ENCODE measurements at places on chromosomes 13 and 19. TPM values are rescaled to one million over a fixed set of nuclear protein-coding genes. Genes with fewer than 3 reads are reported as not detected.

Gene PRRG2
- total RNA-seq, result 1.8 TPM

Gene KLF12
- total RNA-seq, result 33.9 TPM

Gene CFAP97D2
- not detected for total RNA-seq

Gene MYH14
- not detected for total RNA-seq

Gene KBTBD6
- total RNA-seq, result 5.1 TPM

Gene C19orf85
- not detected for total RNA-seq

Gene BCAM
- not detected for total RNA-seq

Gene NRTN
- total RNA-seq, result 0.42 TPM

Gene ZNF728
- total RNA-seq, result not detected

GRCh38 chr13:19152403-19152802, 29.2 kb downstream of the TUBA3C start:
- DNase-seq, result no peak
- H3K4me1 ChIP-seq, result no peaks in the 10 kb centered on the region
- H3K36me3 ChIP-seq, result no peaks in the 10 kb centered on the region
- no peak overlapping the region for H3K27ac ChIP-seq

DNA sequence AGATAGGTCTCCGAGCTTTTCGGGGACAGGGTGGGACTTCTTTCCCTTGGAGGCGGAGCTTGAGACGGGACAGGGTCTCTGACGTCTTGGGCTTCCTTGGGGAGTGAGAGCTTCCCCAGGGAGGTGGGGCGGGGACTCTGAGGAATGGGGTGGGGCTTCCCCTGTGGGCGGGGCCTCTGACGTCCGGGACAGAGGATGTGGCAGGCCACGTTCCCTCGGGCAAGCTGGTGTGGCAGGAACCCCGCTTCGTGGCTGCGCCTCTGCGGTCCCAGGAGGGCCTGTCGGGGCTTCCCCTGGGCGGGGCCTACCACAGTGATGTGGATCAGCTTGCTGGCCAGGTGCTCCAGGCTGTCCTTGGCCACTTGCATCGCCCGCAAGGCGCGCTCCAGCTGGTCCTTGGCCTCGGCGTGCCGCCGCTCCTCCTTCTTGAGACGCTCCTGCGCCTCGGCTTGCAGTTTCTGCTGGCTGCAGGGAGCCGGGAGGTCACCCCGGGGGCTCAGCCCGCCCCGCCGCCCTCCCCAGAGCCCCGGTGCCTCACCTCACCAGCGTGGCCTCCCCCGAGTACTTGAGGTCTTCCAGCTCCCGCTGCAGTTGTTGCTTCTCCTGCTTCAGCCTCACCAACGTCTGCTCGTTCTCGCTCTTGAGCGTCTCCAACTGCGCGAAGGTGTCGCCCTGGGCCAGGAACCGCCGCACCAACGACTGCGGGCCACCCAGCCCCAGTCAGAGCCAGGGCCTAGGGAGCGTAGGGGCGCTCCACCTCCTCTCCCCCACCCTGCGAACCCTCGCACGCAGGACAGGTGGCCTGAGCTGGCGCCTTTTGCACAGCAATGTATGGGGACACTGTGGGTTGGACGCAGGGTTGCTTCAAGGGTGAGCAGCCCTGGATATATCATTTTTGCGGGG, 3.3 kb upstream of the RGL3 start:
- H3K27me3 ChIP-seq, result peaks cover 18% of the 10 kb centered on the region
- H3K36me3 ChIP-seq, result no peaks in the 10 kb centered on the region
- H3K27ac ChIP-seq, result peak overlapping the region; percentile 66
- H3K4me1 ChIP-seq, result peaks cover 54% of the 10 kb centered on the region
- H3K4me3 ChIP-seq, result peak overlapping the region; percentile 81
- peak; percentile 89 for DNase-seq

DNA sequence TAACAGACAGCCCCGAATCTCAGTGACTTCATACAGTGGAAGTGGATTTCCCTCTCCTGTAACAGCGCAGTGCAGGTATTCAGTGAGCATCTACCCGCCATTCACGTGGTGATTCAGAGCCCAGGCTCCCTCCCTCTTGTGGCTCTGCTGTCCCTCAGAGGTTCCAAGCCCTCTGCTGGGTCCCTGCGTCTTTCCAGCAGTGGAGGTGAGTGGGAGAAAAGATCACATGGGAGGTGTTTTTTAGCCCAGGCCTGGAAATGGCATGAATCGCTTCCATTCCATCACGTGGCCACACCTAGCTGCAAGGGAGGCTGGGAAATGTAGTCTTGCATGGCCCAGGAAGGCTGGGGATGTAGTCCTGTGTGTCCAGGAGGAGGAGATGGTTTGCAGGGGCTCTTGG, 61.4 kb downstream of the DPF1 start:
- H3K4me1 ChIP-seq, result no peaks in the 10 kb centered on the region
- no peak for DNase-seq
- H3K27ac ChIP-seq, result no peak overlapping the region

DNA sequence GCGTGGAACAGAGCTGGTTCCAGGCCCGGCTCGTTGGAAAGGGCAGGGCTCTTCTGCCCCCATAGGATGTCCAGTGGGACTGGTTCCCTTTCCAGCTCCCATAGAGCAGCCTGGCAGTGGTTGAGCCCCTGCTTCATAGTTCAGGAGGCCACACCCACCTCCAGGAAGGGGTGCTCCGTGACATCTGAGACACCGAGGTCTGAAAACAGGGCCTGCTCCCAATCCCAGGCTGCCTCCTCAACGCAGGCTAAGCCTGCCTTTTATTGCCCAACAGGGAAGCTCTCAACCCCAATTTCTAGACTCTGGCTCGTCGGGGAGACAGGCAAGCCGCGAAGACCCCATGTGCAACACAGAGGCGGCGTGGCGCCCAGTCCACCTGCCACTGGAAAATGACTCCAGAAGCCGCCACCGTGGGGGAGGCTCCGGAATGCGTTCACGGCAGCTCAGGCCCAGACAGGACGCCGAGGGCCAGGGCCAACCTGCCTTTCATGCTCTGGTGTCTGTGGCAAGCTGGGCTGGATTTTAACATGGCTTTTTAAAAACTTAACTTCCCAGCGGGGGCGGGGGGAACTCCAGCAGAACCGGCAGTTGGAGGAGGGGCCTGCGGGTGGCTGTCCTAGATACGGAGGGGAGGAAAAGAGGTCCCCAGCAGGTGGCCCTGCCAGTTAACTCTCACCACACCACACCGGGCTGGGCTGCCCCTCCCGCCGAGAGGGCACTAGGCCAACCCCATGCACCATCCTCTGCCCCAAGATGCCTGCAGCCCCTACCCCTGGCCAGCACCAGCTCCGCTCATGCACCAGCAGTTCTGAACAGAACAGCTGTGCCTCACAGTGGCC, 17.9 kb upstream of the TINCR start:
- H3K36me3 ChIP-seq, result peaks cover 59% of the 10 kb centered on the region
- no peak overlapping the region for H3K4me3 ChIP-seq
- peaks cover 12% of the 10 kb centered on the region for H3K4me1 ChIP-seq
- DNase-seq, result no peak
- H3K27me3 ChIP-seq, result no peaks in the 10 kb centered on the region

GRCh38 chr19:804419-805165, 7.3 kb downstream of the PTBP1 start:
- peaks cover 24% of the 10 kb centered on the region for H3K4me1 ChIP-seq
- no peak overlapping the region for H3K27ac ChIP-seq
- no peak for DNase-seq
- peaks cover 64% of the 10 kb centered on the region for H3K36me3 ChIP-seq

GRCh38 chr19:10292206-10292788, 2.5 kb downstream of the ICAM5 start:
- peak; percentile 50 for DNase-seq
- peak overlapping the region; percentile 73 for H3K4me3 ChIP-seq
- H3K27ac ChIP-seq, result peak overlapping the region; percentile 59
- H3K27me3 ChIP-seq, result peaks cover 43% of the 10 kb centered on the region
- no peaks in the 10 kb centered on the region for H3K36me3 ChIP-seq
- peaks cover 70% of the 10 kb centered on the region for H3K4me1 ChIP-seq

DNA sequence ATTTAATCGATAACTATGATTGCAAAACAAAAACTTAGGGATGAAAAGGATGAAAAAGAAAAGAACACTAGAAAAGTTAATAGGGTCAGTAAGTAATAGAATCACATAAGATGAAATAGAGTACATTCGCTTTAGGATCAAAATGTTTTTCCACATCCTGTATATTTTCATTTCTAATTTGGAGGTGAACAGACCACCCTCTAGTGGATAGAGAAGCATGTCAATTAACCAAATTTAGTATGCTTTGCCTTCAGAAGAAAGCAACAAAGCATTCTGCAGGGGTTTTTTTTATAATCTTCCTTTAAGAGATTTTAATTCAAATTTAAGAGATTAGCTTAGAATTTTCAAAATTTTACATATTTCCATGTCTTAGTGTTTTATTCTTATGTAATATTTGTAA, 611.0 kb upstream of the SGCG start:
- no peak overlapping the region for H3K4me3 ChIP-seq
- H3K27ac ChIP-seq, result no peak overlapping the region
- no peaks in the 10 kb centered on the region for H3K36me3 ChIP-seq
- no peaks in the 10 kb centered on the region for H3K27me3 ChIP-seq

- no peak overlapping the region for H3K27ac ChIP-seq
- no peak overlapping the region for H3K4me3 ChIP-seq
- no peaks in the 10 kb centered on the region for H3K4me1 ChIP-seq
- H3K36me3 ChIP-seq, result no peaks in the 10 kb centered on the region
- H3K27me3 ChIP-seq, result peaks cover 3% of the 10 kb centered on the region
Measured at GRCh38 chr13:106753251-106753650, 185.3 kb upstream of the ARGLU1 start.

DNA sequence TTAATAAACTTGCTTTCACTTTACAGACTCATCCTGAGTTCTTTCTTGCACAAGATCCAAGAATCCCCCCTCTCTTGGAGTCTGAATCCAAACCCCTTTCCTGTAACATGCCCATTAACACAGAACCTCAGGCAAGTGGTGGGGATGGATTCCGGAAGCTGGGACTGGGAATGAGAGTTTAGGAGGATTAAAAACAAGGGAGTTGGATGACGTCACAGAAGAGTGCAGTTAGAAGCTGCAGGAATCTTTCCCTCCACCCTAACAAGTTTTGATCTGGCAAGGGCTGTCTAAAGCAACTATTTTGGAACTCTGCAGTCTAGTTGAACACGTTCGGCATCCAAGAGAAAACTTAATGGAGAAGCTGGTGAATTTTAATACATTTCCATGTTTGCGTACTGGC, 48.2 kb upstream of the PEPD start:
- H3K36me3 ChIP-seq, result peaks cover 5% of the 10 kb centered on the region
- no peak for DNase-seq
- H3K4me1 ChIP-seq, result no peaks in the 10 kb centered on the region
- peaks cover 15% of the 10 kb centered on the region for H3K27me3 ChIP-seq
- no peak overlapping the region for H3K4me3 ChIP-seq

GRCh38 chr13:96793404-96793755, 200.9 kb downstream of the OXGR1 start:
- no peak overlapping the region for H3K4me3 ChIP-seq
- H3K4me1 ChIP-seq, result no peaks in the 10 kb centered on the region
- no peak overlapping the region for H3K27ac ChIP-seq
- H3K36me3 ChIP-seq, result no peaks in the 10 kb centered on the region
- H3K27me3 ChIP-seq, result no peaks in the 10 kb centered on the region
- no peak for DNase-seq

- H3K27ac ChIP-seq, result no peak overlapping the region
- no peak overlapping the region for H3K4me3 ChIP-seq
- H3K27me3 ChIP-seq, result peaks cover 1% of the 10 kb centered on the region
- H3K36me3 ChIP-seq, result no peaks in the 10 kb centered on the region
Measured at GRCh38 chr13:42594481-42595252, 20.7 kb downstream of the TNFSF11 start.

- no peak overlapping the region for H3K4me3 ChIP-seq
- DNase-seq, result no peak
- no peak overlapping the region for H3K27ac ChIP-seq
- peaks cover under 1% of the 10 kb centered on the region for H3K4me1 ChIP-seq
- H3K27me3 ChIP-seq, result peaks cover 19% of the 10 kb centered on the region
Measured at GRCh38 chr19:375395-376110, 31.0 kb upstream of the MIER2 start.

GRCh38 chr13:71820699-71821098, 46.3 kb downstream of the DACH1 start:
- H3K36me3 ChIP-seq, result no peaks in the 10 kb centered on the region
- DNase-seq, result no peak
- no peak overlapping the region for H3K27ac ChIP-seq
- no peak overlapping the region for H3K4me3 ChIP-seq

DNA sequence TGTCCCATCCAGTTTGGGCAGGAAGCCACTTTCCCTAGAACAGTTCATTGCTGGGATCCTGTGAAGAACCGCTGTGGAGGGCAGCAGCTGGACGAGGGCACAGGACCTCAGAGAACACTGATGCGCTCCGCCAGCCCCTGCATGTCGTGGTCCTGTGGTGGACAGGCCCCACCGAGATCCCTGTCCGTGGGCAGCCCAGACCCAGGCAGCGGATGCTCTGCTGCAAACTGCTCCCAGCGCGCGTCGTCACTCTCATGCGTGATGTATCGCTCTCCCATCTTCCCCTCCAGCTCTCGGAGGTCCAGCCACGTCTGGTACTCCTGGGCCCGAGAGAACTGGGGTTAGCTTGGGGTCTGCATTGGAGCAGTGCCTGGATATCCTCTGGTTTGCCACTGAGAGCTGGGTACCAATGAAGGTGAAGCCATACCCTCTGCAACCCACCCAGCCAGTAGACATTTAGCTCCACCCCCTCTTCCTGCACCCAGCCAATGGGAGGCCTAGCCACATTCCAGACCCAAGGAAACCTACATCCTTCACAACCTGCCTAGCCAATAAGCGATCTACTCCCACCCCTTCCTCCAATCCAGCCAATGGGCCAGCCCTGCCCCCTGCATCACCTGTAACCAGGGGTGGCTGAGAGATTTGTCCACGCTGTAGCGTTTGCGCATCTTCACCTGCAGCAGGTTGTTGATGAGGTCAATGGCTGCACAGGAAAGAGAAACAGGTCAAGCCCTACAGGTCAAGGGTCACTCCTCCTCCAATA, 13.6 kb upstream of the DACT3 start:
- H3K36me3 ChIP-seq, result peaks cover 69% of the 10 kb centered on the region
- H3K4me3 ChIP-seq, result no peak overlapping the region
- H3K27me3 ChIP-seq, result no peaks in the 10 kb centered on the region
- H3K4me1 ChIP-seq, result no peaks in the 10 kb centered on the region
- DNase-seq, result no peak

GRCh38 chr19:14059652-14060155, 2.2 kb downstream of the PALM3 start:
- H3K4me1 ChIP-seq, result peaks cover 18% of the 10 kb centered on the region
- H3K36me3 ChIP-seq, result no peaks in the 10 kb centered on the region
- peaks cover 39% of the 10 kb centered on the region for H3K27me3 ChIP-seq

- no peak for DNase-seq
- peaks cover 7% of the 10 kb centered on the region for H3K27me3 ChIP-seq
- H3K4me1 ChIP-seq, result no peaks in the 10 kb centered on the region
- H3K4me3 ChIP-seq, result no peak overlapping the region
Measured at GRCh38 chr13:75407998-75408397, 74.0 kb downstream of the TBC1D4 start.

- DNase-seq, result no peak
- no peaks in the 10 kb centered on the region for H3K4me1 ChIP-seq
- no peaks in the 10 kb centered on the region for H3K36me3 ChIP-seq
- no peak overlapping the region for H3K4me3 ChIP-seq
- H3K27ac ChIP-seq, result no peak overlapping the region
Measured at GRCh38 chr13:78398743-78399410, 204.5 kb downstream of the POU4F1 start.
